ENCODE measurements at places on chromosomes 13 and 19.

DNA sequence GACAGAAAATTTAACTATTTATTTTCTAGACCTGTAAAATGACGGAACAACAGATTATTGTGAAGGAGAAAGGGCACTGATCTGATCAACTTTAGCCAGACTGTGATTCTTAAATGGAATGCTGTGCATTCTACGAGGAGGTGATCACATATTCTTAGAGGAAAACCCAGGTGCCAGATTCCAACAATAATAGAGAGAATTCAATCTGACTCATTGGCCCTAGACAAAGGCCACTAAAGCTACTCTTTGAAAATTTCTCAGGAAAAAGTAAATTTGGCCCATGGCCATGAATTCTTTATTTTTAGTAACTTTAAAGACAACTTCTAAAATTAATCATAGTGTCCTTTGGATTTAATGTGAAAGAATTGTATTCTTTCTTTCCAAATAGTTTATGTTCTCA, 58.6 kb upstream of the POSTN start:
- no peak for DNase-seq

GRCh38 chr13:41459432-41460073, 2.2 kb downstream of the RGCC start:
- DNase-seq, result no peak

- no peak for DNase-seq
These were observed 28.1 kb downstream of the ZNF20 start for GRCh38 chr19:12111943-12112637.

GRCh38 chr19:58037927-58038687, 4.3 kb downstream of the ZSCAN1 start:
- no peak for DNase-seq

GRCh38 chr13:90246687-90247345, 1100.7 kb upstream of the MIR17HG start:
- no peak for DNase-seq

- DNase-seq, result no peak
These were observed 10.8 kb downstream of the POU4F1 start for GRCh38 chr13:78592584-78592983.

GRCh38 chr19:41657157-41657556, 30.3 kb upstream of the CEACAM4 start:
- DNase-seq, result no peak

DNA sequence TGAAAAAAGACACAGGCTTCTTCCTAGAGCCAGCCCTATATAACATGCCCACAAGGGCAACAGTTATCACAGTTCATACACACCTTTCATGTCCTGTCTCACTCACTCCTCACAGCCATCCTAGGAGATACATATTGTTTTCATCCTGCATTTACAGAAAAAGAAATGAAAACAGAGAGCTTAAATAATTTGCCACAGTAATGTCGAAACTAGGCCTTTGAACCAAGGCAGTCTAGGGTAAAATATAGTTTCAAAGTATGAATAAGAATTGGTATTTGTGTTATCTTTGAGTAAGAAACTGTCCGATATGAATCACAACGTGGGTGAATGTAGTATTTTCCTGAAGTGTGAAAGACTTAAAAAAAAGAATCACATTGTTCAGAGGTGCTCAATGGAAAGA, 26.8 kb downstream of the CLDN10 start:
- no peak for DNase-seq

- no peak for DNase-seq
These were observed 24.1 kb downstream of the SHANK1 start for GRCh38 chr19:50695251-50696093.

- no peak for DNase-seq
These were observed 451 bp downstream of the NOSIP start for GRCh38 chr19:49579947-49580263.

DNA sequence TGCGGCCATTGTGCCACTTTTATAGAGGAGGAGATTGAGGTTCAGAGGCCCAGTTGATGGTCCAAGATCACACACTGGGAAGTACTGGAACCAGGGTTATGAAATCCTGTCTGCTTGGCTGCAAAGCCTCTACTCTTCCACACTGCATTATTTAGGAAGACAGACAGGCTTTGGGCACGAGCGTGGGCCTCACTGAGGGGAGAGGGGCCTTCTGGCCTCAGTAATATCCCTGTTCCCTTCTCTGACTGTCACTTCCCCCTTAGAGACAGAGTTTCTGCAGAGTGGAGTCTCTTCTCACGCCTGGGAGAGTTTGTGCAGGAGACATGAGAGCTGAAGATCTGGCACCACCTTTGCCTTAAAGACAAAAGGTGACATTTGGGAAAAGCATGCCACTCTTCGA, 49.0 kb upstream of the PNMA8B start:
- DNase-seq, result no peak

- no peak for DNase-seq
These were observed 1790.8 kb upstream of the PCDH20 start for GRCh38 chr13:63206461-63206860.
